CD4-positive, alpha-beta memory T cell (primary cell): ENCODE measurements at places on chromosomes 2 and 18.

DNA sequence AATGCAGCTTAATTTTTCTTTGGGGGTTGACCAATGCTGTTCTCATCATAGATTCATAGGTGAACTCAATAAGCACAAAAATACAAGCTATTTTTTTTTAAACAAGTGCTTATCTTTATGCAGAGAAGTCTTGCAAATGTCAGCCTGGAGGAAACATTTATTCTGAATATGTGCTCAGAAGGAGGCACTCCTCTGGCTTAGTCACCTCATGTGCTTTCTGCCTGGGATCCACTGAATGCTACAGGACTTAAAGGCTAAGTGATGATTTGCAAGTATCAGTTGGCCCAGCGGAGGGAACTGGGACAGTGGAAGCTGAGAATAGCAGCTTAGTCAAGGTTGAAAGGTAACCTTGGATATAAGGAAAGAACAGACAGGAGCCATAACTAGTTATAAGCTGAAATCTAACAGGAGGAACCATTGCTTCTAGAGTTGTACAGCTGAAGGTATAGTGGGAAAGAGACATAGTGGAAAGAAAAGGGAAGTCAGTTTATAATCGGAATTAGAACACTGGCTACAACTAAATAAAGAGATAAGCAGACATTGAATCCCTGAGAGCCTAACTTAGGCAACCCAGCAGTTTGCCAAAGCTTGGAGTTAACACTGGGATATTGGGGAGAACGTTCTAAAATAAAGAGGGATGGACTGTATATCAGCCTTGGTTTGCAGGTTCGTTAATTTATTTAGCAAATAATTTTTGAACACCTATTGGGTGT, 488.7 kb downstream of the SUCLG1 start:
- DNase-seq: no peak
- no peaks in the 10 kb centered on the region for H3K27me3 ChIP-seq
- H3K36me3 ChIP-seq: no peaks in the 10 kb centered on the region
- no peak overlapping the region for H3K27ac ChIP-seq
- no peak overlapping the region for H3K4me3 ChIP-seq
- no peaks in the 10 kb centered on the region for H3K4me1 ChIP-seq

DNA sequence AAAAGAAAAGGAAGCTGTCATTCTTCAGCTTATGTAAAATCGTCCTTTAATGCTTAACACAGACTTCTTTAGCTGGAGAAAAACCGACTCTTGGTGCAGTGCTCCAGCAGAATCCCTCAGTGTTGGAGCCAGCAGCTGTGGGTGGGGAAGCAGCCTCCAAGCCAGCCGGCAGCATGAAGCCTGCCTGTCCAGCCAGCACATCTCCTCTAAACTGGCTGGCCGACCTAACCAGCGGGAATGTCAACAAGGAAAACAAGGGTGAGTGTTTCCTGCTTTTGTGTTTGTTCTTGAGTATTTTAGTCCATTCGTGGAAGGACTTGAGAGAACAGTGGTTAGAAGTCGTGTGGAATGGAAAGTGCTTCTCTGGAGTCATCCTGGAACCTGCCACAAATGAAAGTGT, 38.9 kb downstream of the KDM3A start:
- no peak for DNase-seq
- no peak overlapping the region for H3K27ac ChIP-seq
- H3K4me3 ChIP-seq: no peak overlapping the region
- H3K36me3 ChIP-seq: peaks cover 92% of the 10 kb centered on the region

DNA sequence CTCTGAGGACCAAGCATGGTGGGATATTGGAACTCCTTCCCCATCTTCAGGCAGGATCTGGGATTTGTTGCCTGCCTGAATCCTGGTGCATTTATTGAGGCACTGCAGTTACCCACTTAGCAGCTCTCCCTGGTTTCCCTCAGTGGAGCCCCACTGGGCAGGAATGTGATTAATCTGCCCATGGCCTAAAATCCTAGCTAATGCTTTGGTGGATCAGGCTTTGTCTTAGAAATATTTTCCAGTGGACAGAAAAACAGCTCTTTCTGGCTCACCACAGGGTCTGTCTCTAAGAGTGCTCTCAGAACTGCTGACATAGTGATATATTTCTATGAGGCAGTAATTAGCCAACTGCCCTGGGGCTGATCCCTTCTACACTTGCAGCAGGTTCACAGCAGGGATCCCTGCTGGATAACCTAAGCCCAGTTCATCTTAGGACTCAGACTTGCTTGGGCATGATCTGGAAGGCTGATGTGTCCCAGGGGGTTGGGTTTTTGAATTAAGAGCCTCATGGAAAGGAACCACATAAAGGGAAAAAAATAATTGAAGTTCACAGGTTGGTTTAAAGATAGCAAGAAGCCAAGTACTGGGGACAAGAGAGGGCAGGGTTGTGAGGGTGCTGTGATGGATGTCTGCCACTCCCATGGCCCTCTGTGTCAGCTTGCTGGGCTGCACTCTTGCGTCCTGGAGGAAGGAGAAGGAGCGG, 44.3 kb upstream of the ZDBF2 start:
- no peak for DNase-seq
- H3K4me3 ChIP-seq: no peak overlapping the region
- H3K27me3 ChIP-seq: no peaks in the 10 kb centered on the region
- no peaks in the 10 kb centered on the region for H3K36me3 ChIP-seq
- no peaks in the 10 kb centered on the region for H3K4me1 ChIP-seq

DNA sequence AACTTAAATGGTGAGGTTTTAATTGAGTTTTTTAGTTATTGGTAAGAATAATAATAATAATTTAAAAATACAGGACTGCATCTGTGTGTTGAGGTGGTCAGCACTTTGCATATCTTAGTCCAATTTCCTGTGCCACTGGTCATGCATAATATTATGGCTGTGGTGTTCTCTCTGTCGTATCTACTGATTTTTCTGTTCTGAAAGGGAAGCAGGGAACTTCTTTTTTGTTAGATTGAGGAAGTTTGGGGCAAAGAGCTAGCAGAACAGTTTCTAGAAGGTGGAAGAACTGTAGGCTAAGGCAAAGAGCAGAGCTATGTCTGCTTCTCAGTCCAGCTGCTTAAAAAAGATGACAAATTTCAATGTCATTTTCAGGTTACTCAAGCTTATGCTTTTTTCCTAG, 74.3 kb downstream of the XRCC5 start:
- H3K27ac ChIP-seq: no peak overlapping the region
- no peaks in the 10 kb centered on the region for H3K27me3 ChIP-seq
- H3K36me3 ChIP-seq: peaks cover 15% of the 10 kb centered on the region
- H3K4me3 ChIP-seq: no peak overlapping the region
- no peak for DNase-seq

GRCh38 chr2:230441227-230441897, 25.4 kb downstream of the SP100 start:
- H3K27ac ChIP-seq: peak overlapping the region; percentile 40
- H3K36me3 ChIP-seq: peaks cover 37% of the 10 kb centered on the region
- peaks cover 45% of the 10 kb centered on the region for H3K4me1 ChIP-seq
- H3K27me3 ChIP-seq: no peaks in the 10 kb centered on the region

GRCh38 chr2:80545420-80546210, 241.1 kb upstream of the LRRTM1 start:
- no peaks in the 10 kb centered on the region for H3K36me3 ChIP-seq
- no peak for DNase-seq
- no peak overlapping the region for H3K4me3 ChIP-seq
- no peaks in the 10 kb centered on the region for H3K4me1 ChIP-seq
- H3K27me3 ChIP-seq: no peaks in the 10 kb centered on the region
- no peak overlapping the region for H3K27ac ChIP-seq

- no peaks in the 10 kb centered on the region for H3K27me3 ChIP-seq
- no peaks in the 10 kb centered on the region for H3K36me3 ChIP-seq
- DNase-seq: peak; percentile 95
These were observed at the start of gene NR4A2 for GRCh38 chr2:156332534-156333273. NR4A2 (minus strand) TSS chr2:156332721; CDS start chr2:156330186, 2,535 bp downstream.

- H3K27me3 ChIP-seq: no peaks in the 10 kb centered on the region
- peaks cover 19% of the 10 kb centered on the region for H3K36me3 ChIP-seq
- H3K4me1 ChIP-seq: no peaks in the 10 kb centered on the region
- no peak overlapping the region for H3K4me3 ChIP-seq
These were observed 15.8 kb upstream of the RNU2-63P start for GRCh38 chr2:88032070-88032702.

GRCh38 chr2:241357531-241357930, 1.4 kb downstream of the FARP2 start:
- peaks cover 15% of the 10 kb centered on the region for H3K4me1 ChIP-seq
- H3K27ac ChIP-seq: no peak overlapping the region
- no peaks in the 10 kb centered on the region for H3K27me3 ChIP-seq

DNA sequence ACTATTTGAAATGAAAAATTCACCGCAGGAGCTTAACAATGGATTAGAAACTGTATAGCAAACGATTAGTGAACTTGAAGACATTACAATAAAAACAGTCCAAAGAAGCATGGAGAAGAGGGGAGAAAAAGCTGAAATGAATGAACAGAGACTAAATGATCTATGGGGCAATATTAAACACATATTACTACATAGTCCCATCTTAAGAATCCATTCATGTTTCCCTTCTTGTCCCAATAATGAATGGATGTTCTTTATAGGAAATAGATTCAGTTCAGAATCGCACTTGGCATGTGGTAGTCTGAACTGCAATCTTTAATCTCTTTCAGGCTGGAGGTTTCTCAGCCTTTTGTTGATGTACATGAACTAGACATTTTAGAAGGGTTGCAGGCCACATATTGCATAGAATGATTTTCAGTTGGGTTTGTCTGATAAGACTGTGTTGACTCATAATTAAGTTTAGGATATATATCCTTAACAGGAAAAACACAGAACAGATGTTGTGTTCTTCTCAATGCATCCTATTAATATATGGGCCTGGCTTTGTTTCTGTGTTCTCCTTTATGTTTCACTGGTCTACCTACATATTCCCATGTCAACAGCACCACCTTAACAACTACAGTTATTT, 27.9 kb downstream of the CCDC88A start:
- no peak overlapping the region for H3K27ac ChIP-seq
- no peak for DNase-seq
- H3K4me3 ChIP-seq: no peak overlapping the region
- H3K27me3 ChIP-seq: no peaks in the 10 kb centered on the region

GRCh38 chr2:134137182-134137611, 116.7 kb upstream of the MGAT5 start:
- no peak overlapping the region for H3K27ac ChIP-seq
- H3K36me3 ChIP-seq: no peaks in the 10 kb centered on the region
- H3K4me3 ChIP-seq: no peak overlapping the region

DNA sequence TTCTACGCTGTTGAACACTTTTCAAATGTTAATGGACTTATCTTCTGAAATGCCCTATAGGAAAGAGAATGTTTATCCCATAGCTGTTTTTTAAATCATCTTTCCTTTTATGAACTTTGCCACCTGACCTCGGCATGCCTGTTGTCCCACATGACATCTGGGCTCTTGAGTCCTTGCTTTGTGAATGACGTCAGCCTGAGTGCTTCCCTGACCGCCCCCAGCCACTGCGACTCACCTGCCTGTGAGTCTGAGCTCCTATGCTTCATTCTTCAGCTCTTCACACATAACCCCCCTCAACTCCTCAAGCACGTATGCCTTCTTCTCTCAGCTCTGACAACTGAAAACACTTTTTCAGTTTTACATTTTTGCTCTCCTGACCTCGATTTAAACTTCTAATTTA, 166.8 kb downstream of the DCDC2C start:
- H3K27me3 ChIP-seq: no peaks in the 10 kb centered on the region
- DNase-seq: no peak
- H3K36me3 ChIP-seq: no peaks in the 10 kb centered on the region
- no peaks in the 10 kb centered on the region for H3K4me1 ChIP-seq

- H3K4me1 ChIP-seq: no peaks in the 10 kb centered on the region
- no peaks in the 10 kb centered on the region for H3K36me3 ChIP-seq
These were observed 416.6 kb downstream of the TMX3 start for GRCh38 chr18:68298330-68298729.

- no peaks in the 10 kb centered on the region for H3K36me3 ChIP-seq
- no peak overlapping the region for H3K4me3 ChIP-seq
- no peak overlapping the region for H3K27ac ChIP-seq
- H3K27me3 ChIP-seq: no peaks in the 10 kb centered on the region
- DNase-seq: no peak
These were observed 65.2 kb upstream of the RAPH1 start for GRCh38 chr2:203600286-203600685.

GRCh38 chr2:105541189-105542050, 142.6 kb upstream of the FHL2 start:
- no peak for DNase-seq
- H3K27ac ChIP-seq: no peak overlapping the region
- H3K36me3 ChIP-seq: no peaks in the 10 kb centered on the region
- peaks cover 5% of the 10 kb centered on the region for H3K4me1 ChIP-seq
- no peaks in the 10 kb centered on the region for H3K27me3 ChIP-seq

GRCh38 chr18:55588111-55588869, at the start of gene TCF4:
TCF4 (minus strand) TSS chr18:55588192; CDS start chr18:55587116, 1,076 bp downstream.
- no peak for DNase-seq
- no peaks in the 10 kb centered on the region for H3K36me3 ChIP-seq
- no peaks in the 10 kb centered on the region for H3K4me1 ChIP-seq
- peaks cover 5% of the 10 kb centered on the region for H3K27me3 ChIP-seq
- no peak within 1 kb of the TSS for H3K27ac ChIP-seq

GRCh38 chr2:123080331-123080730, 944.8 kb upstream of the CNTNAP5 start:
- H3K27ac ChIP-seq: no peak overlapping the region
- no peak overlapping the region for H3K4me3 ChIP-seq
- DNase-seq: no peak
- no peaks in the 10 kb centered on the region for H3K27me3 ChIP-seq
- no peaks in the 10 kb centered on the region for H3K4me1 ChIP-seq

- no peak overlapping the region for H3K27ac ChIP-seq
- no peaks in the 10 kb centered on the region for H3K27me3 ChIP-seq
- H3K4me1 ChIP-seq: no peaks in the 10 kb centered on the region
- DNase-seq: no peak
These were observed 17.2 kb upstream of the LYPD6B start for GRCh38 chr2:149021271-149021719.

GRCh38 chr2:193847991-193848390, 1653.3 kb upstream of the TMEFF2 start:
- no peak overlapping the region for H3K4me3 ChIP-seq

DNA sequence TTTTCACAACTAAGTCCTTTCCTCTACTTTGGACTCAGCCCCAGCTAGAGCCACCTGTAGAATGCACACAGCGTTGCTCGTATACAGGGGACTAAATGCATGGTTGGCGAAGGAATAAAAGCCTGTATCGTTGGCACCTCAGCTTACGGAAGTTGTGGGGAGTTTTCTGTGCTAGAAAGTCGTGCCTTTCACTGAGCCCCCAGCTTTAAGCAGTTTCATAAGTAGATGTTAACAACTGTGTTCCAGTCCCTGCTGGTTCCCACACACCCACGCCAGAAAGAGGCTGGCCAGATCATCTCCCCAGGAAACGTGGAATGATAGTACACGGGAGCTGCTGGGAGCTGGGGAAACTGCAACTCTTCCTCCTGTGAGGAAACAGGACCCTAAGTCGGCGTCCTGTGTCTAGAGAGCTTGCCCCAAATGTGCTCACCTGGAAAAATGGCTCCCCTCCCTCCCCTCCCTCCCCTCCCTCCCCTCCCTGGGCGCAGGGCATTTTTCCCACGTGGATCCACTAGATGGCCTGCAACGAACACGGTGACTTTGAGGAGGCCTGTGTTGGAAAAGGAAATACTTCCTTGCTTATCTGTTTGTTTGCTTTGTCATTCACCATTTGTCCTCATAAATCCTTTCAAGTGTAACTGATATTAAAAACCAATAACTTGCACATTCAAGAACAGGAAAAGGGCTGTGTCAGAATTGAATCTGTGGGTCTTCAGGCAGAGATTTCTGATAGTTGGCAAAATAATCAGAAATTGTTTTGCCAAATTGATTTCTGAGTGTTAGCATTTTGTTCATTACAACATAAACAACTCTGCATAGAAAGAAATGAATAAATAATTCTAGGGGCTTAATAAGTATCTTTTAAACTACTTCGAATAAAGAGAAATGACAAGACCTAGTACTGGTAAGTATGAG, 43.9 kb upstream of the RFX8 start:
- DNase-seq: no peak
- no peak overlapping the region for H3K27ac ChIP-seq
- H3K4me1 ChIP-seq: peaks cover 10% of the 10 kb centered on the region
- H3K36me3 ChIP-seq: no peaks in the 10 kb centered on the region
- no peak overlapping the region for H3K4me3 ChIP-seq
